ENCODE measurements at places on chromosomes 13 and 19.
A peak's percentile ranks its signal among the peaks of the same experiment; 100 is the strongest.

DNA sequence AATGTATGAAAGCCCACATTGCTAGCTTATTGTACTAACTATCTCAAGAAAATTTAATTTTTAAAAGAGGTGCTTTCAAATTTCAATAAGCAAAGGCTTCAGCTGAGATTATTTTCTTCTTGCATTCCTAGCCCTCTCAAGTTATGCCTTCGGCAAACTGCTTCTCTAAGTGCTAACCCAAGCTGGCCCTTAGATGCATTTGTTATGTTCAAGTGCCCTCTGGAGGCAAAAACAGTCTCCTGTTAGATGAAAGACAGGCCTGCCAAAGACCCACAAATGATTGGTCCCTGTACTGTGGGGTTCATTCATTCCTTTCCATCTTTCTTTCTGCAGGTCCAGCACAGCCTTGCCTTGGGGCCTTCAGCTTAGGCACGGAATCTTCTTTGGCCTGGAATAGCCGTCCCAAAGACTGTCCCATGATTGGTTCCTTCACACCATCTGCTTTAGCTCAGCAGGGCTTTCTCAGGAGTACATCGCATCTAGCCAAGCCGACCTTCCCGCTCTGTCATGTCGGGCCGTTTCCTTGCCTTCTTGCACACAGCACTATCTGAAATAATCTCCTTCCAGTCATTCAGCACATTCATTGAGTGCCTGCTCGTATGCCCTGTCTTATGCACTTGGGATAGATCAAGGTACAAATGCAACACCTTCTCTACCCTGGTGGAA, 26.4 kb upstream of the TPTE2 start:
- DNase-seq, result no peak
- no peak overlapping the region for H3K4me3 ChIP-seq

DNA sequence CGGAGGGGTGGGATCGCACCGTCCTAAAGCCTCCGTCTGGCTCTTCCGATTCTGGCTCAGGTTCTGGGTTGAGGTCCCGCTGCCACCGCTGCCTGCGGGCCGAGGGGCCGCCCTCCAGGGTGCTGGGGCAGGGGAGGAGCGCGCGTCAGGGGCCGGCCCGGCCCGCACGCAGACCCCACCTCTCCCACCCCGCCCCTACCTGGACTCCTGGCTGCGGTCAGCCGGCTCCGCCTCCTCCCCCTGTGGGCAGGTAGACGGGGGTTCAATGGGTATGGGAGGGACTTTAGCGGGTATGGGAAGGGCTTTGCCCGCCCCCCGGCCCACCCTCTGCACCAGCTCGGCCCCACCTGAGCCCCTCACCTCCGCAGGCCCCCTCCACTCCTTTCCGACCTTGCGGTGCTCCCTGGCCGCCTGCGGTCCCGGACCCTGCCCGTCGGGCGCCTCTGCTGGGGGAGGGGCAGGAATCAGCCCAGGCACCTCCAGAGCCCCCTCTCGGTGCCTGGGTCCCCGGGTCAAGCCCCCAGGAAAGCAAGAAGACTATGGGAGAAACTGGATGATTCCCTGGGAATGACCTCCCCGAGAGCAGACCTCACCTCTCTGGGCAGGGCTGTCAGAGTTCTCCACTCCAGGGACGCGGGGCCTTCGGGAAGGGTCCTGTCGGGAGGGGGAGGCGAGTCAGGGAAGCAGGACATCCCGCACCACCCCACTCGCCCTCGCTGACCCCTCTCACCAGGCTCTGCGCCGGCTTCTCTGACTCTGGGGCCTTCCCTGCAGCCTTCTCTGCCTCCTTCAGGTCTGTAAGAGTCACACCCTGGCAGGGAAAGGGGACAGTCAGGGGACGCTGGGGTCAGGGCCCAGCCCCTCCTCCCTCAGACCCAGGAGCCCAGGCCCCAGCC, 17.0 kb downstream of the EPS8L1 start:
- no peak overlapping the region for H3K27ac ChIP-seq
- peaks cover 3% of the 10 kb centered on the region for H3K36me3 ChIP-seq
- no peak for DNase-seq
- peaks cover 12% of the 10 kb centered on the region for H3K27me3 ChIP-seq

DNA sequence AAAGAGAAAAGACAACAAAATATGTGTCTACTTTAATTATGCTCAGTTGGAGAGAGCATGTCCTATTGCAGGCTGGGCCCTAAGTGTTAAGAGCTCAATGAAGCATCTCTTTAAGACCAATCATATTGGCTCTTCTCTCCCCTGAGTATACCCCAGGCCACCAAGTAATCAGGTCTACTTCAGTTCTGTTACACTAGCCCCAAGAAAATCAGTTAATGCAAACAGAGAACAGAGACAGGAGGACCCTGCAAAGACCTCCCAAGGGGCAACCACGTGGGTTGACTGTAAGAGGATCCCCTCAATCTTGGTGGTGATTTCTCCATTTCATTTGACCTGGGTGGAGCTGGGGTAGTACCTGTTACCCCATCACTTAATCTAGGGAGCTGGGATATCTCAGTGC, 451.0 kb upstream of the ZNF507 start:
- peaks cover 30% of the 10 kb centered on the region for H3K27me3 ChIP-seq
- H3K4me1 ChIP-seq, result no peaks in the 10 kb centered on the region

GRCh38 chr19:10271543-10272086, 695 bp downstream of the ICAM1 start:
- no peak overlapping the region for H3K4me3 ChIP-seq
- H3K4me1 ChIP-seq, result no peaks in the 10 kb centered on the region
- H3K36me3 ChIP-seq, result no peaks in the 10 kb centered on the region

DNA sequence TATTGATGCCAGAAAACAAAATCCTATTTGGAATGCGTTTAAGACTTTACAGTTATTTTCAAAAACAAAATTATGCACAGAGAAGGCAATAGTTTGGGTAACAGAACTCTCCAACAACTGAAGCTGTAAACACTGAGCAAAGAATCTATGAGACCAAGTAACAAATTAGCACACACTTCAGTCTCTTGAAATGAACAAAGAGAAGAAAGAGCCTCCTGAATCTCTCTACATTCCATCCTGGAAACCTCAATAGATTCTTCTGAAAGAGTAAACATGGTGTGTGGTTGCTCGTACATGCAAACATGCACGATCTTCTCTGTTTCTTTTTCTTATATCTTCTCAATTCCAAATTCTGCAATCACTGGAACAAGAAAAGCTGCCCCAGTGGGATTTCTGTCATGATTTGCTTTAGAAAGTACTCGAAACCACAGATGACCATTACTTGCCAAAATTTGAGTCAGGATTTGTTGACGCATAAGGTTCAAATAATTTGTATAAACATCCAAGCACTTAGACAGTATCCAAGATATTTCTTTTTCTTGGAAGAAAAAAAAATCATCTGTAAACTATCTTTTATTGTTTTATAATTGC, 137.9 kb upstream of the DACH1 start:
- H3K36me3 ChIP-seq, result no peaks in the 10 kb centered on the region
- H3K4me1 ChIP-seq, result peaks cover 2% of the 10 kb centered on the region
- no peaks in the 10 kb centered on the region for H3K27me3 ChIP-seq

- H3K4me1 ChIP-seq, result no peaks in the 10 kb centered on the region
- no peak for DNase-seq
- no peak overlapping the region for H3K4me3 ChIP-seq
- H3K36me3 ChIP-seq, result no peaks in the 10 kb centered on the region
- peak overlapping the region; percentile 8 for H3K27ac ChIP-seq
Measured at GRCh38 chr13:46360604-46361003, 26.4 kb downstream of the RUBCNL start.

DNA sequence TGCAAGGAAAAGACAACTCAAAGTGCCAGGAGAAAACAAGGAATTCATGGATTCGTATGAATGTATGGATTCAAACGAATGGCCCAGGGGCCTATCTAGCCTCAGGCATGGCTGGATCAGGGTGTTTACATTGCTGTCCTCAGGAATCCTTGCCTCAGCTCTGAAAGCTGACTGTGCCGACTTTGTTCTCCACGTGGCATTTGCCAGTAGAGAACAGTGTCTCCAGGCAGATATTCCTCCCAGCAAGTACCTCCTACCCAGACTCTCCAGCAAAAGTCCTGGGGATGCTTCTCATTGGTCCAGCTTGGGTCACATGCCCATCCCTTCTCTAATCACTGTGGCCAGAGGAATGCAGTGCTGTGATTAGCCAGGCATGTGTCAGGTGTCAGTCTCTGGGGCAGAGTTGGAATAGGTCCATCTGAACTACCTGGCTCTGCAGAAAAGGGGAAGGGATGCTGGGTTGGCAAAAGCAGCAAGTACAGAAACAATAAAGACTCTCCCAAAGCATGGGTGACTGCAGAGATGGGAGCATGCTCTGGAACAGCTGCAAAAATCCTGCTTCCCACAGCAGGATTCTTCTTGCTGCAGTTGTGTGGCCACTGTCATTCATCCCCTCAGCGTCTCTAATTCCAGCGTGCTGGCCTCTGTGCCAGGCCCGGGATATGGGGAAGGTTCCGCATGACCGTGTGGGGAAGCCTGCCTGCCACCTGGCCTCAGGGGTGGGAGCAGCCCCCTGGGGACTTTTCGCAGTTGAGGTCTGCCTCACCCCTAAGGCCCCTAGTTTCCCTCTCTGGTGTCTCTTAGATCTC, 30.0 kb downstream of the CCNE1 start:
- peaks cover 24% of the 10 kb centered on the region for H3K27me3 ChIP-seq
- DNase-seq, result no peak
- no peak overlapping the region for H3K4me3 ChIP-seq
- no peak overlapping the region for H3K27ac ChIP-seq
- H3K4me1 ChIP-seq, result peaks cover 9% of the 10 kb centered on the region

- no peaks in the 10 kb centered on the region for H3K36me3 ChIP-seq
- DNase-seq, result no peak
- H3K27ac ChIP-seq, result no peak overlapping the region
- H3K4me3 ChIP-seq, result no peak overlapping the region
- H3K27me3 ChIP-seq, result no peaks in the 10 kb centered on the region
Measured at GRCh38 chr13:38398711-38399493, 49.3 kb downstream of the UFM1 start.

GRCh38 chr13:45162194-45162593, 38.7 kb downstream of the KCTD4 start:
- peaks cover 9% of the 10 kb centered on the region for H3K36me3 ChIP-seq
- H3K27me3 ChIP-seq, result no peaks in the 10 kb centered on the region

- H3K36me3 ChIP-seq, result peaks cover 5% of the 10 kb centered on the region
- no peak overlapping the region for H3K4me3 ChIP-seq
- DNase-seq, result no peak
- no peak overlapping the region for H3K27ac ChIP-seq
- peaks cover 3% of the 10 kb centered on the region for H3K4me1 ChIP-seq
Measured at GRCh38 chr13:100523411-100523810, 65.2 kb downstream of the GGACT start.

- DNase-seq, result no peak
- no peaks in the 10 kb centered on the region for H3K27me3 ChIP-seq
- H3K27ac ChIP-seq, result no peak overlapping the region
- peaks cover 14% of the 10 kb centered on the region for H3K4me1 ChIP-seq
Measured at GRCh38 chr13:85521657-85522056, 277.6 kb downstream of the SLITRK6 start.

GRCh38 chr13:43784496-43784895, 2.3 kb downstream of the ENOX1 start:
- H3K4me1 ChIP-seq, result peaks cover 6% of the 10 kb centered on the region
- H3K27ac ChIP-seq, result no peak overlapping the region
- H3K27me3 ChIP-seq, result peaks cover 20% of the 10 kb centered on the region
- no peak overlapping the region for H3K4me3 ChIP-seq
- no peak for DNase-seq

DNA sequence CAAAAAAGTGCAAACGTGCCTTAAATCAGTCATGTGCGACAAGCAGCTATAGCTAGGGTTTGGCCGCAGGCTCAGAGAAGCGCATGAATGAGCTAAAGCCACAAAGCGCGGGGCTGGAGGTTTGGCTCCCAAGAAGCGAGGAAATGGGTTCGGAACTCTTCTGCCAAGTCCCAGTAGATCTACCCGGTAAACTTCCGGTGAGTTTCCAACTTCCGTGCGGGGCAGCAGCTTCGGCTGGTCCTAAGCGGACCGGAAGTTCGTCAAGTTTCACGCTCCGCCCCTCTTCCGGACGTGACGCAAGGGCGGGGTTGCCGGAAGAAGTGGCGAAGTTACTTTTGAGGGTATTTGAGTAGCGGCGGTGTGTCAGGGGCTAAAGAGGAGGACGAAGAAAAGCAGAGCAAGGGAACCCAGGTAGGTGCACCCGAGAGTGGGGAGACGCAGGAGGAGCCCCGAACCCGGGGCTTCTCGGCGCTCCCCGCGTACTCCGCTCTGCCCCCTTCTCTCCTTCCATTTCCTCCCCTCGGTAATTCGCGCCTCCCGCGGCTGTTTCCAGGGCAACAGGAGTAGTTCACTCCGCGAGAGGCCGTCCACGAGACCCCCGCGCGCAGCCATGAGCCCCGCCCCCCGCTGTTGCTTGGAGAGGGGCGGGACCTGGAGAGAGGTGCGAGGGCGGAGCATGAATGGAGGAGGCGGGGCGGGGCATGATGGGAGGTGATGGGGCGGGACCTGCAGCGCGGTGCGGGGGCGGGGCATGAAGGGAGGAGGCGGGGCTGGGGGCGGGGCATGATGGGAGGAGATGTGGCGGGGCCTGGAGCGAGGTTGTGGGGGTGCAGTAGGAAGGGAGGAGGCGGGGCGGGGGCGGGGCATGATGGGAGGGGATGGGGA, at the start of gene NR1H2:
TSS of gene NR1H2 (plus strand) at position 292 of the 885 bp plus-strand sequence. CDS start 1,149 bp downstream, outside the sequence.
- peak within 1 kb of the TSS; percentile 100 for H3K4me3 ChIP-seq
- no peaks in the 10 kb centered on the region for H3K27me3 ChIP-seq
- DNase-seq, result peak; percentile 77
- H3K27ac ChIP-seq, result peak within 1 kb of the TSS; percentile 100

GRCh38 chr13:29936956-29937355, 86.5 kb upstream of the UBL3 start:
- peaks cover 3% of the 10 kb centered on the region for H3K27me3 ChIP-seq
- no peak for DNase-seq
- H3K4me1 ChIP-seq, result peaks cover 14% of the 10 kb centered on the region
- no peak overlapping the region for H3K27ac ChIP-seq
- H3K4me3 ChIP-seq, result no peak overlapping the region

DNA sequence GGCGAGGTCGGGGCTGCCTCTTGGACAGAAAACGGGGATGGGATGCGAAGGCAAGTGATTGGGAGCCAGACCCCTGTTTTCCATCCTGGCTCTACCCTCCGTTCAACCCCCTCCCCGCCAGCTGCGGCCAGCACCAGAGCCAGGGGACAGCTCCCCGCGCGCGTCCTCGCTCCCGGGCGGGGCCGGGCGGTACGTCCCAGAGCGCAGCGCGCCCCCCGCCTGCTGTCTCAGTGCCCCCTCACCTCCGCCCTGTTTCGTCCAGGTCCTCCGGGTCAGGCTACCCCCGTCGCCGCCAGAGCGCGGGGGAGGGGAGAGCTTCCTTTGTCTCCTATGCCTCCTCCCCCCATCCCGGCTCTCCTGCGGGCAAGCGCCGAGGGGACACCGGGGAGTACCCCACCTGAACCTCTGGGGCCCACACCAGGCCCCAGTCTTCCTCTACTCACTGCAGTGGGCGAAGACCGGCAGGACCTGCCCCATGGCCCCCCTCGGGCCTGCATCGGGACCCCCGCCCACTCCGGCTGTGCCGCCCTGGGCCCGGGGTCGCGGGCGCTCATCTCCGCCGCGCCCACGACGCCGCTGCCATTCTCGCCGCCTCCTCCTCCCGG, 396 bp downstream of the RTN2 start:
- peaks cover 48% of the 10 kb centered on the region for H3K27me3 ChIP-seq
- DNase-seq, result peak; percentile 66

DNA sequence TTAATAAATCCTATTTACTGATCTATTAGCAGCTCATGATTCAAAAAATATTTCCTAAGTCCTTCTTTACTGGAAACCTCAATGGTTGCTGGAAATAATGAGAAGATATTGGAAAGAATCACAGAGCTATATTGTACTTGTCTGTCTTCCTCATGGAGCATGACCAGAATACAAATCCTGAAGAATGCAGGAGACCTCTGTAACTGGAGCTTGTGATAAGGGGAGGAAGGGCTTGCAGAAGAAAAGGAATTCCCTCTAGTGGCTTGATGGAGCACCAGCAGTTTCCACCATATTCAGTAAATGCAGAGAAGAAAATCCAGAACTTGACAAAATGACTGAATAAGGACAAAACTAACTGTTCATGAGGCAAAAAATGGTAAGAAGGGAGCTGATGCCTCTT, 1333.1 kb downstream of the EFNB2 start:
- no peaks in the 10 kb centered on the region for H3K36me3 ChIP-seq
- no peak for DNase-seq
- no peak overlapping the region for H3K27ac ChIP-seq
- H3K27me3 ChIP-seq, result no peaks in the 10 kb centered on the region
- H3K4me3 ChIP-seq, result no peak overlapping the region
